DMS79 treated with DMSO at 0.1 percent for 48 hours (cell line): ENCODE measurements at places on chromosomes 16 and 17.

DNA sequence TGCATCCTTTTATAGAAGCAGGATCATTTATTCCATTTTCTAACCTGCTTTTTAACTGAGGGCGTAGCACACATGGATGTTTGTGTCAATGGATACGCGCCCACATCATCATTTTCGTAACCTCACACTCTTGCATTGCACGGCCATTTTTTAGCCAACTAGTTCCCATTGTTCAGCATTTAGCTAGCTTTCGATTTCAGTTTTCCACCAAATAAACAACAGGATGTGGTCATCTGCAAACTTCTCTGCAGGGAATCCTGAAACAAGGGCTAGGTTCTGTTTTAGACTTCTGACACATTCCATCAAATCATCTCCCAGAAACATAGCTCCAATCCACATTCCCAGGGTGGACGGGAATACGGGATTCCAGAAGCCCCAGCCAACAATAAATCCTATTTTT is 6.4 kb downstream of the CYB561 start:
- DNase-seq, result no peak

GRCh38 chr16:83473926-83474650 is 333.7 kb upstream of the HSBP1 start:
- no peak for DNase-seq

GRCh38 chr17:28470266-28470913 is 3.1 kb upstream of the SLC13A2 start:
- DNase-seq, result no peak

GRCh38 chr17:8163978-8164814 is 1.4 kb upstream of the VAMP2 start:
- no peak for DNase-seq

DNA sequence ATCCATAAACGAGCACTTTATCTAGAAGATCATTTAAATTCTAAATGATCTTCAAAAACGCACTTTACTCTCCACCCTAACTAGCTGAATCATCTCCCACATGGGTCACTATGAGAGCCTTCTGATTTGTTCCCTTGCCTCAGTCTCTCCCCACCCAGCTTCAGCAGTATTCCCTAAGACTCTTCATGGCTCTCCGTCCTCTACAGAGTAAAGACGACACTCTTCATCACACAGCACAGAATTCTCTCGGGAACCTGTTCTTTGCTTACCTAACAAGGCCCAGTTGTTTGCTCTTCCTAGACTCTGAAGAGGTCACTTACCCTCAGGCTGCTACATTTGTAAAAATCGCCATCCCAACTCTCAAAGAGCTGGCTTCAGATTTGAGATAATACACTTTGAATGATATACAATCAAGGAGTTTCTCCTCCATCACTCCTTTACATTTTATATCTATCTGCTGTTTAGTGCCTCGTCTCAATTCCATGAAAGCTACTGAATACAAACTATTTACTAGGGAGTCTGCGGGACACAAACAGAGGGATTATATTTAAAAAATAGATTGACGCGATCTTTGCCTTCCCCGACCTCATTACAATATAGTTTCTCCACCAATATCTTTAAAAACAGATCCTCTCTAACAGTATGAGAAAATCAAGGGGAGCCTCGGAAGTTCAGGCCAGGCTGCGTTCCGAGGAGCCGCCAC is 511 bp upstream of the LIG3 start:
- DNase-seq, result no peak

DNA sequence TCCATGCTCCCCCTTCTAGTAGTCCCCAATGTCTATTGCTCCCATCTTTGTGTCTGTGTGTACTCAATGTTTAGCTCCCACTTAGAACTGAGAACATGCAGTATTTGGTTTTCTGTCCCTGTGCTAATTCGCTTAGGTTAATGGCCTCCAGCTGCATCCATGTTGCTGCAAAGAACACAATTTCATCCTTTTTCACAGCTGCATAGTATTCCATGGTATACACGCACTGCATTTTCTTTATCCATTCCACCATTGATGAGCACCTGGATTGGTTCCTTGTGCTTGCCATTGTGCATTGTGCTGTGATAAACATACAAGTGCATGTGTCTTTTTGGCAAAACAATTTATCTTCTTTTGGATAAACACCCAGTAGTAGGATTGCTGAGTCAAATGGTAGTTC is 77.0 kb upstream of the HSBP1 start:
- no peak for DNase-seq
